GM19239 (cell line): ENCODE measurements at places on chromosomes 3 and 15.

- DNase-seq, result no peak
Measured at GRCh38 chr3:98806521-98806920, 43.4 kb downstream of the ST3GAL6 start.

DNA sequence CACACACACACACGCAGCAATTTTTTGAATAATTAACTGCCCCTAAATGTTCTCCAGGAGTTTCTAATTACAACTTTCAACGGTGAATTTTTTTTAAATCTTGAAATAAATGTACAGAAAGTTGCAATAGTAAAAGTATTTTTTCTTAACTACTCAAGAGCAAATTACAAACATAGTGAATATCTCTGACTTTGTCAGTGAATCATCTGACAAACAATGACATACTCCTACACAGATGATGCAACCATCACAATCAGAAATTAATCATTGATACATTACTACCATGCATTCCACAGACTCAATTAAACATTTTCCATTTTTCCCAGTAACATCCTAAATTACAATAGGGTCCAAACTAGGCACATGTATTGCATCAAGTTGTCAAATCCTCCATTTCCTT is 597.3 kb downstream of the NAALADL2 start:
- DNase-seq, result no peak

GRCh38 chr15:75808563-75808962 is 34.7 kb upstream of the UBE2Q2 start:
- no peak for DNase-seq

DNA sequence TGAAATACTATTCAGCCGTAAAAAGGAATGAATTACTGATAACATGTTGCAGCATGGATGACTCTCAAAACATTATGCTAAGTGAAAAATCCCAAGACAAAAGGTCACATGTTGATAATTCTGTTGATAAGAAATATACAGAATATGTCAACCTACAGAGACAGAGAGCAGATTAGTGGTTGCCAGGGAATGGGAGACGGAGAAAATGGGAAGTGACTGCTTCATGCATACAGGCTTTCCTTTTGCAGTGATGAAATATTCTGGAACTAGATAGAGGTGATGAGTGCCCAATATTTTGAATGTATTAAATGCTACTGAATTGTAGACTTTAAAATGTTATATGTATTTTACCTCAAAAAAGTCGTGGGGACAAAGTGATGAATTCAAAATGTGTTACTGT is 56.2 kb downstream of the ABHD2 start:
- DNase-seq, result no peak

DNA sequence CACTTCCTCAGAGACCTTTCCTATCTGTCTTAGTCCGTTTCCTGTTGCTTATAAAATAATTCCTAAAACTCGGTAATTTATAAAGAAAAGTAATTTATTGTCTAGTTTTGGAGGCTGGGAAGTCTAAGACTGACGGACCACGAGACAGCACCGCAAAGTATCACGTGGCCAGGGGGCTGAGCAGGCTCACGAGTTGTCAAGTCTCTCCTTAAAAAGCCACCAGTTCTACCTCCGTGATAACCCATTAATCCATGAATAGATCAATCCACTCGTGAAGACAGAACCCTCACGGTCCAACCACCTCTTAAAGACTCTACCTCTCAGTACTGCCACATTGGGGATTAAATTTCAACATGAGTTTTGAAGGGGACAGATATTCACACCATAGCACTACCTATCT is 821 bp downstream of the LINS1 start:
- DNase-seq, result no peak

DNA sequence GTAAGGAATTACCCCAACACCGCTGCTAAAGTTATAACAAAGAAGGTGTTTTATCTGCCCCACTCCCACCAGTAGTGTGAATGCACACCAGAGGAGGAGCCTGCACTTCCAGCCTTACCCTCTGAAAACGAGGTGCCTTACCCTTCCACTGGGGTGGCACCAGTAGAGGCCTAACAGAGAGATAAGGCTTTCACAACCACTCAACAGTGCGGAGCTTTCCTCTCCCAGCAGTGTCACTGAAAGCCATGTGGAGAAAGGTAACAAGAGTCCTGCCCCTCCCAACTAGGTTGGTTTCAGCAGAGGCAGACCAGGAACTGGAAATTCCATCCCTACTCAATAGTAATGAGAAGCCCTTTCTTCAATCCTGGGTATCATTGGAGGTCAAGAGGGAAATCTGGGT is 539.2 kb downstream of the VGLL3 start:
- no peak for DNase-seq

DNA sequence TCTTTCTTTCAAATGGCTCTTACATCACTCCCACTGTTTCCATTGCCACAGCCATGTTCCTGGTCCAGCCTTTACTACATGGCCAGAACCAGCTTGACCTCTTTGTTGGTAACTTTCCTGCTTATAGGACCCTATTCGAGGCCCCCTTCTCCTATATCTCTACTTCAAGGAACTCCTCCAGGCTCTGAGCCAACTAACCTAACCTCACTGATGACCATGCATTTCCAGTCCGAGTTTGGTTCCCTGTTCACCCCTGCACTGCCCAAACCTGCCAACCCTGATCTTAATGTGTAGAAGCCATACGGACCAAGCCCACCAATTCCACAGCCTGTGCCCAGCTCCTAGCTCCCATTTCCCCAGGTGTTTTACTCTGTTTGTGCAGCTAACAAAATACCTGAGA is 38.4 kb upstream of the TIPARP start:
- no peak for DNase-seq

DNA sequence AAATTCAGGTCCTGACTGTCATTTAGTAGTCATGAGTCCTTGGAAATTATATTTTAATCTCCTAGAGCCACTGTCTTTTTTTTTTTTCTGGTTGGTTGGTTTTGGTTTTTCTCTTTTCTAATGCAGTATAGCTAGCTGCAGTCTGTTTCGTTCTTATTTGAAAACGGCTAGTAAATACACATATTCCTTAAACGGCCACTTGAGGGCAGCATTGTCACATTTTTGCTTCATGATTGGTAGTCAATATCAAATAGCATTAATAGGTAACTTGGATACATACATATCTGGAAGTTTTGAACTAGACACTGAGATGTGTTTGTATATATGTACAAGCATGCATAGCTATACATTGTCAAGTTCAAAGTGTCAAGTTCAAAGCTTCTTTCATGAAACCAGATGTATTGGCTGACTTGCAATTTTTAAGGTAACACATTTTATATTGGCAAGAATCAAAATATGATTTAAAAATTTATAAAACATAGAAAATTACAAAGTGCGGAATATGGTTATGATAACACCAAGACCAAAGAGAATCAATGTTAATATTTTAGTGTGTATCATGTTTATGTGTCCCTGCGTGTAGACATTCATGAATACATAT is 22.5 kb downstream of the GABRA5 start:
- no peak for DNase-seq

DNA sequence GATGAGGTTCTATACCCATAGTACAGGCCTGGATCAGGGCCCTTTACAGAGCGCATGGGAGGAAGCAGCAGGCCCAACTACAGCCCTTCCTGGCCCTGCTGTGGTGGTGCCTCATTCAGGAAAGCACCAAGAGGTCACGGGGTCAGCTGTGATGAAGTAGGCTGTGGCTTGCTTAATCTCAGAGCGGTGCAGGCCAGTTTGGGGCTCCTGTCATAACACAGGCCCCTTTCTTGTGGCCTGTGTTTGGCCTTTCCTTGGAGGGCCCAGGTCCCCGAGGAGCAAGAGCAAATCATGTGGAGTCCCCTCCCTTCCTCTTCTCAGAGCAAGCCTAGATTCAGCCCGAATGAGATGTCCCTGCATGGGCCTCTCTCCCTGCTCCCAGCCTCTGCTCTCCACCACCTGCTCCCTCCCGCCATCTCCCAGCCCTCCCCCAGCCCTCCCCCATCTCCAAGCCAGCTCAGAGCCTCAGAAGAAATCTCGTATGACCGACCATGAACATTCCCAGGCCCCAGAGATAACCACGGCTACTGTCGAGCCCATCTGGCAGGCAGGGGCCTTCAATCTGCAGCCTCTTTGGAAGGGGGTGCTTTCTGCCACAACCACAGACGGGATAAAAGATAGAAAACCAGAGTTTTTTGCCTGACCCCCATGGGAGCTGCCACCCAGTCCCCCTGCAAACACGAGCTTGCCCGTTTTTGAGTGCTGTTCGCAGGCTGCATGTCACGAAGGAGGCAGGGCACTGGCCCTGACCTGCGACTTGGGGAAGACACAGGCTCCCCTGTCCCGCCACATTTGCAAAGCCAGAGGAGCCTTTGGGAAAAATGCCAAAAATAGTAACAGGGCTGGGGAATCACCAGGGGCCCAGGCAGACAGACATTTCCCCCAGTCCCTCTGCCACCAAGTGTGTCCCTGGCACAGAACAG is 32.3 kb upstream of the DUSP7 start:
- DNase-seq, result no peak

DNA sequence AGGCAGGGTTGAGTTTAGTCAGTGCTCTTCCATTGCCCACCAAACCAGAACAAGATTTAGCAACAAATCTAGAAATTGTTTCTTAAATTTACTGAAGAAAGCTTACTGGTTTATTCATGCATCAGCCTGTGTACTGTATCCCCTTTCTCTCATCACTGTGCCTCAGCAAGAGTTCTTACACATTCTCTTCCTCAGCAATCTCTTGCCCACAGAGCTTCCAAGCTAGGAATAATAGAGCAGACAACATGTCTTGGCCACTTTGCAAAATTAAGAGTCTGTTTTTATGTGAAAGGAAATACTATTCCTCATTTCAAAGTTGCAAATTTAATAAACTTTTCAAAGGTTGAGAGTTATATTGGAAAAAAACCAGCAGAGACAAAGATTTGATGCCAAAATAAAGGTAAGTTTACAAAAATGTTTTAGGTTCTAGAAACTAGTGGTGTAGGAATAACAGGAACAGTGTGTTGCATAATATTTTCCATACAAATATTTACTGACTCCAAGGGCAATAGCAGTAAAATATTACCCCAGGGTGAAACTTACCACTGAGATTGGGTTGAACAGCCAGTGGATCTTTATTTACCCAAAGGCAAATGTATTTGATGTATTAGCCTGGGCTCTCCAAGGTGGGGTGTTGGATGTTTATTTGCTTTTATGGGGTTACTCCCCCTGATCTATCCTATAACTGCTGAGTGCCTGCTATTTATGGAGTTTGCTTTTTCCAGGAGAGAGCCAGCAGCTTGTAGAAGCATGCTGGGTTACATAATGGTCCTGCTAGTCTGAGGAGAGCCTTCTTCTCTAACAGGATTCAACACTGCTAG is 276.7 kb downstream of the ADAMTSL3 start:
- no peak for DNase-seq

DNA sequence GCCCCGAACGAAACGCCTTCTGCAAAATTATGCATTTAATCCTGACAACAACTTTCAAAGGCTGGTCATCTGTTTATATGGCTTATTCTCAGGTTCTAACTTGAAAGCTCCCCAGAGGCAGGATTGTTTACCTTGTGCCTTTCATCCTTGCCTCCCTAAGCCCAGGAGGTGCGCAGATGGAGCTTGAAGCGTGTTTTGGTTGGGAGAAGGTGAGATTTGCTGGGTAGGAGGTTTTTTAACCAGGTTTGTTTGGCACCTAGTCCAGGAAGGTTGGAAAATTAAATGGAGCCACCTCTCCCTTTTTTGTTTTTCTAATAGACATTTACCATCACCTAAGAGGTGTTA is 675 bp downstream of the TSEN2 start:
- DNase-seq, result no peak

GRCh38 chr3:114213292-114213626 is 24.1 kb downstream of the ZNF80 start:
- no peak for DNase-seq

DNA sequence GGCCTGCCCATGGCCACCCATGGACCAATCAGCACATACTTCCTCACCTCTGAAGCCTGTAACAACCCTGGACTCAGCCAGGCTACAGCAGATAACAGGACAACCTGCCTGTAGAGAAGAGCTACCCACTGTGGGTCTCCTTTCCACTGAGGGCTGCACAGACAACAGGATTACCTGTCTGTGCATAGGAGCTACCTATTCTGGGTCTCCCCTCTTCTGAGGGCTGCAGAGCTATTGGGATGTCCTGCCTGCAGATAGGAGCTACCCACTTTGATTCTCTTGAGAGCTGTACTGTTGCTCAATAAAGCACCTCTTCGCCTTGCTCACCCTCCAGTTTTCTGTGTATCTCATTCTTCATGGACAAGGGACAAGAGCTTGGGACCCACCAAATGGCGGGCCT is 23.8 kb upstream of the CHST2 start:
- DNase-seq, result no peak

DNA sequence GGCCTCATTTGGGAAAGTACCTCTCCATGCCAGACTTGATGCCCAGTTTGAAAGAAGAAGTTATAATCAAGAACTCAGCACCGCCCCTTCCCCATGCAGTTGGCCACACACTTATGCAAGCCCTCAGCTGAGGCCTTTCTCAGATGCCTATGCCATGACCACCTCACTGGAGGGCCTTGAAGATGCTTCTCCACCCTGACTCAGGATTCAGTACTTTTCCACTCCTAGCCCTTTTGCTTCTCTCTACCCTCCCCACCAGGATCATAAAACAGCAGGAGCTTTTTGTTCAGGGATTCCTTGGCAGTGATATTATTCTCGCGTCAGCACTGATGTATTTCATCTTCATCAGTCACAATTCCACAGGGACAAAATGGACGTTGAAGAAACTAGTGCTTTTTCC is 313.5 kb downstream of the PYDC2 start:
- no peak for DNase-seq

- no peak for DNase-seq
Measured at GRCh38 chr3:69983546-69984265, 15.8 kb upstream of the SAMMSON start.

DNA sequence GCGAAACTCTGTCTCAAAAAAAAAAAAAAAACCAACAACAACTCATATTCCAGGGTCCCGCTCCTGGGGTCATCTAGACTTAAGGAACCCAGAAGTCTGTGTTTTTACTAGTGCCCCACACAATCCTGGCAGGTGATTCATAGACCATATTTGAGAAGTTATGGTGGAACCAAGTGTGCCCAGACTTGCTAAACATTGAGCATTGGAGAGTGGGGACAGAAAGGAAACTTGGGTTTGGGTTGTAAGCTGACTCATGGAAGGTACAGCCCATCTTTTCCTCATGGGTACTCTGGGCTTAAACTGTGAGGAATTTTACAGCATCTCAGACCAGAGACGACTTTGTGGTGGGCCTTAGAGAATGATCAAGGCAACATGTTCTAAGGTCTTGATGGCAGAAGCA is 18.3 kb upstream of the IGF2BP2 start:
- no peak for DNase-seq

GRCh38 chr3:97996988-97997387 is 24.8 kb upstream of the RIOX2 start:
- DNase-seq, result no peak
